DMS 273 treated with DMSO at 0.1 percent for 48 hours (cell line): ENCODE measurements at places on chromosomes 4 and X.

GRCh38 chrX:118630848-118631247 is 96.6 kb upstream of the IL13RA1 start:
- no peak for DNase-seq

GRCh38 chr4:183906739-183907651 is 1.9 kb downstream of the STOX2 start:
- DNase-seq = no peak

GRCh38 chr4:165502916-165503907 is 124.4 kb downstream of the CPE start:
- no peak for DNase-seq

- DNase-seq = no peak
These were observed 174.5 kb downstream of the IL15 start for GRCh38 chr4:141810712-141811375.

GRCh38 chrX:137823257-137823656 is 257.3 kb downstream of the ZIC3 start:
- no peak for DNase-seq

GRCh38 chrX:141609111-141609510 is 19.6 kb downstream of the SPANXA2 start:
- no peak for DNase-seq

DNA sequence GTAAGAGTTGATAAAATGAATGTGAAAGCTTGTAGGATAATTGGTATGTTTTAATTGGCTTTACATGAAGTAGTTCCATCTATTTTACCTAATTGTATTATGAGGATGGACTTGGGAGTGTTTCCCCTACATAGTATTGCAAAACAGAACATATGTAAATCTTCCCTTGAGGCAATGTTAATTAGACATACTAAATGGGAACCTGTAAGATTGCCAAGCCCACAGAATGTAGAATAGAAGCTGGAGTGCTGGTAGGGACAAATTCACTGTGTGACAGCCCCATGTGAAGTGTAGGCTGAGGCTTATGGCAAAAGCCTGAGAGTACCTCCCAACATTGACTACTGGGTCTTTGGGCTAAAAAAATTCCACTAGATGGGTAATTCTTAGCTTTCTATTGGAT is 615.0 kb upstream of the AMOT start:
- no peak for DNase-seq

DNA sequence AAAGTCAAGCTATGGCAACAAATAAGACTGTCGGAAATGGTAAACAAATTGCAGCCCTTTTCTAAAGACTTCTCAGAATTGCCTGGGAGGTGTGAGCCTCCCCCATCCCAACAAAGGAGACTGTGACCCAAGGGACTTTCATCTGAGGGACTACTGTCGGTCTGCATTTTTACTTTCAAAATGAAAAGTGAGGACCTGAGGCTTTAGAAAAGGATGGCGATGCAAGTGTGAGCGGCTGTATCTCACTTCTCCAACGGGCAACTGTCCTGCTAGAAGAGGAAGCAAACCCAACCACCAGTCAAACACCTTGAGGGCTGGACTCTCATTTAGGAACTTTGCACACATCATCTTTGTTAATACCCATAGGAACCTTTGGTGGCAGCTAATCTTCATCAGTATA is 62.6 kb upstream of the CLNK start:
- no peak for DNase-seq

GRCh38 chr4:125714845-125715244 is 400.1 kb downstream of the FAT4 start:
- no peak for DNase-seq

DNA sequence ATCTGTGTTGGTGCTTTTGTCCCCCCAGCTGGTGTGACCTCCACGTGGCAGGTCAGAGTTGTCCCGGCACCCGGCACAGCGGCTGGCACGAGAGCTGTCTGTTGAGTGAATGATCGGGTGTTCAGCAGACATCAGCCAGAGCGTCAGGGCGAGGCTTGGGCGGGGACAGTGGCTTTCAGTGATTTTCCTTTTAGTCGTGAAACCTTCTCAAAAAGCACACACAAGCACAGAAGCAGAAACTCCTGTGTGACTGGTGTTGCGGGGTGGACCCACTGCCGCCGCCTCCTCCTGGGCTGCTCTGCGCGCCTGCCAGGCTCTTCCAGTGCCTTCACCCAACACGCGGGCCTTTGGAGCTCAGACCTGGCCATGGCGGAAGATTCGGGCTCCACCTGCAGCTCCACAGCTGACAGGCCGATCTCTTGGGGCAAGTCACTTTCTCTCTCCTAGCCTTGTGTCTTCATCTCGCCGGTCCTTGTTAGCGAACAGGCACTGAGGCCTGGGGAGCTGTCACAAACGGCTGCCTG is 51.4 kb upstream of the HGFAC start:
- no peak for DNase-seq

- no peak for DNase-seq
These were observed 10.1 kb downstream of the WDR1 start for GRCh38 chr4:10106421-10107039.

- no peak for DNase-seq
These were observed 187.9 kb downstream of the MAB21L2 start for GRCh38 chr4:150769845-150770244.

DNA sequence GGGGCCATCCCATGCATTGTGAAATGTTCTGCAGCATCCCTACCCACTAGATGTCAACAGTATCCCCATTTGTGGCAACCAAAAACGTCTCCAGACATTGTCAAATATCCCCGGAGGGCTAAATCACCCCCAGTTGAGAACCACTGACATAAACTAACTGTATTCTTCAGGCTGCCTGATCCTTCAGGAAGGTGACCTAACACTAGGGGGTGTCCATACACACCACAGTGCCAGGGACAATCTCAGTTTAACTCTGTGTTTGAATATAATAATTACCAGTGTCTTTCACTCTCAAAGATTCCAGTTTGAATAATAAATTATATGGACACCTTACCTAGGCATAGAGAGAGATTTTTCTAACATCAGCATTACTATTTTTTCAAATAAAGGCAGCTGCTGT is 6.4 kb downstream of the ACE2 start:
- DNase-seq = no peak

DNA sequence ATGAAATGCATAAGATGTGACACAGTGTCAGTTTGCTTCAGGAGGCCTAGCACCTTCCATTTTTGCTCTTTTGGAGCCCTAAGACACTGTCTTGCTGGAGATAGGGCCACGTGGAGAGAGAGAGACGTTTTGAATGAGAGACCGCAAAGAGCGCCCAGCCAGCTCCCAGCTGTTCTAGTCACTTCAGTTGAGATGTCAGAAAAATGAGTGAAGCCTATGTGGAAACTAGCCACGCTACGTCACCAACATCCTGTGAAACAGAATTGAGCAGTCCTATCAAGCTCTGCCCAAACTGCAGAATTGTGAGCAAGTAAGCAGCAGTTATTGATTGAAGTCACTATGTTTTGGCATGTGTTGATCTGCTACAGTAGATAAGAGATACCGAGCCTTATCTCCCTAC is 13.1 kb downstream of the GPR82 start:
- no peak for DNase-seq

GRCh38 chr4:38453253-38453881 is 210.6 kb upstream of the KLF3 start:
- no peak for DNase-seq

- DNase-seq = no peak
These were observed 1102.0 kb downstream of the C4orf33 start for GRCh38 chr4:130197946-130198345.

DNA sequence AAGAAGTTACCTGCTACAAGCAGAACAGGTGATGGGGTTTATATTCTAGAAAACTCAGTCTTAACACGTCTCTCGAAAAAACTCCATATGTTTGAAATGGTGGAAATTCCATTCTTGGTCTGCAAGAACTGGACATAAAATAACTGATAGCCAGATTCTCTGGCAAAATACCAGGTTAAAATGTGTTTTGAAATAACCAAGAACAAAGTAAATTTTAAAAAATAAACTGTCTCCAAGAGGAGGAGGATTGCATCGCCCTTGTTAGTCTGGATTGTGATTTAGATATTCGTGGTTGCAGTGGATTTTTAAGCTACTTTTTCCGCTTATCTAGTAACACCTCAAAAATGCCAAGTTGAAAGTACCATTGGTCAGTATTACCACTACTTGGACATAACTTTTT is 40.8 kb downstream of the CENPU start:
- DNase-seq = no peak

- no peak for DNase-seq
These were observed 16.3 kb upstream of the MAOB start for GRCh38 chrX:43898406-43899035.

DNA sequence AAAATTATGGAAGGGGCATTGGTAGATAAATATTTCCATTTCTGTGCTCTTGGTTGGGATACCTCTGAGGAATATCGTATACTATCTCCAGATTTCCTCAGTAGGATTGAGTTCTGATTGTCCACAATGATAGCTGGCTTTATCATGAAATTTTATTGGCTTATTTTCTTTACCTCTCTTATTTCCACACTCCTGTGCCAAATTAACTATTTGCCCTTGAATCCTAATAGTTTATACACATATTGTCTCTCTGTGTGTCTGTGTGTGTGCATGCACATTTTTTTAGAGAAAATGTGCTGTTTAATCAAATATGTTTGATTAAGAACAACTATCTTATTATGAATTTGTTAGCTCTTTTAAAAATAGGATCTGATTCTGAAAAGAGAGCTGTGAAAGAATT is 271.6 kb downstream of the DTHD1 start:
- DNase-seq = no peak

GRCh38 chr4:90977726-90978125 is 850.5 kb downstream of the CCSER1 start:
- DNase-seq = no peak
